ENCODE measurements at places on chromosomes 3 and 15.

- DNase-seq, result no peak
These were observed 13.1 kb upstream of the SETD5 start for GRCh38 chr3:9384141-9384828.

DNA sequence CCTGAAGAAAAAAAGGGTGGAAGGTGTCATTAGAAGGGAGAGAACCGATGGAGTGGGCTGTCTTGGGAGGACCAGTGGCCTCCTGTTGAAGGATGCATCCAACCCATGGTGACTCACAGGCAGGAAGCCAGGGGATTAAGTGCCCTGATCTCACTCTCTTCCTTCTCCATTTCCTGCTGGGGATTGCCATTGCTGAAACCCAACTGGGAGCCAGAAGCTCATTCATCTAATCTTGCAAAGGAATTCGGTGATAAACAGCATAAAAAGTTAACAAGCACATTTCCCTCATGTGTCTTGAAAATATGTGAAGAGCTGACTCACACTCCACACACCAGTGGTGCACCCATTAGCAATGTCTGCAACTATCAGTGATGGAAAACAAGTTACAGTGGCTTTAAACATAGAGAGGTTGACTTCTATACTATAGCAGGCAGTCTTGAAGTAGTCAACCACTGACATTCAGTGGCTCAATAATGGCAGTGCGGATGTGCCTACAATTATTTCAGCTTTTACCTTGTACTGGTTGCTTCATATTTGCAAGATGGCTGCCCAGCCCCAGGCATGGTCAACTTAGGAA, 12.8 kb upstream of the CSRNP1 start:
- peak; percentile 98 for DNase-seq

DNA sequence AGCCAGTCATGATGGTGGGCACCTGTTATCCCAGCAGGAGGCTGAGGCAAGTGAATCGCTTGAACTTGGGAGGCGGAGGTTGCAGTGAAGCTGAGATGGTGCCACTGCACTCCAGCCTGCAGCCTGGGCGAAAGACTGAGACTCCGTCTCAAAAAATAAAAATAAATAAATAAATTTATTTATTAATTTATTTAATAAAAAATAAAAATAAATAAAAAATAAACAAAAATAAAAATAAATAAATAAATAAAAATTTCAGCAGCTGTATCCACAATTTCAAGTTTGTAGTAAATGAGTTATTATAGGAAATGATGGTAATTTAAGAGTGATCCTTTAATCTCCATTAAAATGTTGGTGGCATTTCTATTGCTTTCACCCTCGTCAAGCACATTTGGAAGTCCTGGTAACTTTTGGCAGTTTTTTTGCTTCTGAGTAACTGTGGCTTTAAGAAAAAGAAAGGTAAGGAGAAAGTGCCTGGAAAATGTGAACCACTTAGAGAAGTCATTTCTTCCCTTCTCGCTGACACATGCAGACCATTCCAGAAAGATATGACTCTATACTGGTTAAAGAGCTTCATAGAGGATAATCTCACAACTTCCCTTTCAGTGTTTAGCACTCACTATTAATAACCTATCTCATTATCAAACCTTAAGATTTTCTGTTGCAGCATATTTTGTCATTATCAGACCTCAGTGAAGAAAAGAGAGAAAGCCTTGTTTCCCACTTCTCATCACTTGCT, 296.6 kb downstream of the TIGIT start:
- no peak for DNase-seq

- no peak for DNase-seq
These were observed 18.3 kb downstream of the PLCD1 start for GRCh38 chr3:38011111-38011510.

GRCh38 chr3:28745916-28746617, 397.4 kb upstream of the AZI2 start:
- no peak for DNase-seq

GRCh38 chr3:172283841-172284357, 164.4 kb downstream of the GHSR start:
- no peak for DNase-seq

DNA sequence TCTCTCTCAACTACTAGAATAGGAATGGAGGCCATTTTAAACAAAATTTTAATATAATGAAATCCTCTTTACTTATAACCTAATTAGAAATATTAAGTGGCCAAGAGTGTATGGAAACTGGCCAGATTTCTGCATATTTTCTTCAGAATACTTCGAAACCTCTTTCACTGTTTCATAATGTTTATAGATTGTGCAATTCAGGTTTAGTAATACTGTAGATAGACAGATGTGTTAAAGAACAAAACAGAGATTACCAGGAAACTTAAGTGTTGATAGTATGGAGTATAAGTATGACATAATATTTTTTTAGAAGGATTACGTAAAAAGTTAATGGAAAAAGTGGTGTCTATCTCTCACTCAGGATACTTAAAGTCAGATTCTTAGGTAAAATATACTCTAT, 4.7 kb downstream of the ABHD5 start:
- DNase-seq, result peak; percentile 87

DNA sequence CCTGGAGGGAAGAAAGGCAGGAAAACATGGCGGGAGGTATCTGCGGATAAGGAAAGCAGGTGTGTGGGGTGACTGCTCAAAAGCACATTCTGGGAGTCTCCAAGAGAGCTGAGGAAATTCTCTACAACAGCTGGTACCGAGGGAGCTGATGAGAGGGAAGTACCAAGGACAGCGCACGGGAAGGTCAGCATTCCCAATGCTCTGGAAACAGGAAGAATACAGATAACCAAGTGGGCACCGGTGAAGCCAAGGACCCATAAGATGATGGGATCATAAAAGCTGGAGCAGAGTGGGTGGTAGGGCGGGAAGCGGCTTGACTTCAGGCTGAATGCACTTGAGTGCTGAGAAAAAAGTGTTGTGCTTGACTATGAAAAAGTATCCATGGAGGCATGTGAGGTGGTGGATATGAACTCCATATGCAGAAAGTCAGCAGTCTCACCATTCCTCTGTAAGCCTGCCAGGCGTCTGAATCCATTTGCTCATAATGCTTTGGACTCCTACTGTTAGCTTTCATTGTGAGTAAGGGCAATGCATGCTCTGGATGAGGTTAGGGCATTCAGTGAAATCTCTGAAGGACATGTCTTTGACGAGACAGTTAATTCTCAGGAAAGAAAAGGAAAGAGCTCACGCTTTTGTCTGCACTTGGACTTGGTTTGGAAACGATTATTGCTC, 215.5 kb downstream of the NR1D2 start:
- peak; percentile 36 for DNase-seq

GRCh38 chr3:53120336-53120735, 9.9 kb downstream of the RFT1 start:
- no peak for DNase-seq

DNA sequence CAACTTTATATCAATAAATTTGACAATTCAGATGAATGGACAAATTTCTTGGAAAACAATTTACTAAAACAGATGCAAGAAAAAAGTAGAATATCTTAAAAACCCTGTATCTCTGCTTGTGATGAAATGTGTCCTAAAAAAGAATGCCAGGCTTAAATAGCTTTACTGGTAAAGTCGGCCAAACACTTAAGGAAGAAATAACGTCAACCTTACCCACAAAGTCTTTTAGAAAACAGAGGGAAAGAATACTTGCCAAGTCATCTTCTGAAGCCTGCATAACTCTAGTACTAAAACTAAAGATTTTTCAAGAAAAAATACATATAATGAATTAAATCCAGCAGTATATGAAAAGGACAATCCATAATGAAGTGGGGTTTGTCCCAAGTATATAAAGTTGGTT, 111.1 kb downstream of the RASA2 start:
- no peak for DNase-seq

GRCh38 chr3:66256806-66257205, 36.0 kb downstream of the SLC25A26 start:
- peak; percentile 53 for DNase-seq

DNA sequence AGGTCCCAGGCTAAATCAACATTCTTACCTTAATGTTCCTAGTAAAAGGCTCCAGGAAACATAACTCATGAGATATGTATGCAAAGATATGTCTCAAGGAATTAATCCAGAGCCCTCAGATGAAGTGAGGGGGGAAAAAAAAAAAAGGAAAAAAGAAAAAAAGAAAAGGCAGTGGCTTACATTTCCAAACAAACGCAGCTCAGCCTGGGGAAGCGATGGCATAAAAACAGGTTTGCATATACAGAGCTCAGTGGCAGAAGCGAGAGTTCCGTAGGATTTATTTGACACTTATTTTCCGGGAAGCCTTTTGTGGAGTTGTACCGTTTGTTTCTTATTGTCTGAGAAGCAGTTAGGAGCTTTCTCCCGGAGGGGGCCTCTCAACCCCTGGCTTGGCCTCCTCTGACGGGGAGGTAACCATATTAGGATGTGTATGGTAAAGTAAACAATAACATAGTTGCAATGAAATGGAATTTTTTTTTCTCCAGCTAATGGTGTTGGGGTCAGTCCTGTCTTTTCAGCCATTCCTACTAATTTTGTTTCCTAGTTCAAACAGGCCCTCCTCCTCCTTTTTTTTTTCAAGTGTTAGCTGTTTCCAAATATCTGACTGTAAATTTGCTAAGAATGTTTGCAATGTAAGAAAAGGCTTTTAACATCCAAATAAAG, 338.6 kb downstream of the FOXP1 start:
- peak; percentile 71 for DNase-seq

GRCh38 chr3:25723802-25724201, 59.1 kb upstream of the TOP2B start:
- DNase-seq, result no peak

GRCh38 chr15:77599899-77600298, 32.8 kb downstream of the LINGO1 start:
- DNase-seq, result peak; percentile 64

DNA sequence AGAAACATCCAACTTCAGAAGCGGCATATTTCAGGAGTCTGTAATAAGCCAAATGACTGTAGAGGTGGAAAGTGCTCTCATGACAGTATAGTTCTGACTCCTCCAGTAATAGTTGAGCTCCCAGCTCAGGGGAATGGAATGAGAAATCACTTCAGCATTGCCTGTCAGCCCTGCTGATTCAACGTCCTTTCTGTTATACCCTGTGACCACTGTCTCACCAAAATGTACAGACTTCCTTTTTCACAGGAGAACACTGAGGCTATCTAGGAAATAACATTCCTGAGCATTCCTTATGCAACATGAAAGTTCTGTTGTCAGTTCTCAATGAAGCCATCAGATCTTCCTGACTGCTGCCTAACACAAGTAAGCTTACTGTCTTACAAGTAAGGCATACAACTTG, 284.5 kb upstream of the MME start:
- peak; percentile 97 for DNase-seq

DNA sequence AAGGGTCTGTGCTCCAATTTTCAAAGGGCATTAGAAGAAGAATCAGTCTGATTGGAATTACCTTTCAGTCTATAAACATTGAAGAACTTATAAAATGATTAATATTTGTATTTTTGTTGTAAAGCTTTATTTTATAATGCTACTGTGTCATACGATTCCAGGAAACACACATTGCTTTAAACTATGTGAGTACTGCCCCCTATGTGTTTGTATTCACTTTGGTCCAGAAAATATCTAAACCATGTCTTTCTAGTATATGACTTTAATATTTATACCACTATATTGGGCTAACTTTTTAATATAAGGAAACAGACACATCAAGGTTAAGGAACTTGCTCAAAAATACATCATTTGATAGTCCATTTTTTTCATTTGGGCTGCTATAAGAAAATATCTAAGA, 3.2 kb upstream of the RIOX2 start:
- DNase-seq, result peak; percentile 28

DNA sequence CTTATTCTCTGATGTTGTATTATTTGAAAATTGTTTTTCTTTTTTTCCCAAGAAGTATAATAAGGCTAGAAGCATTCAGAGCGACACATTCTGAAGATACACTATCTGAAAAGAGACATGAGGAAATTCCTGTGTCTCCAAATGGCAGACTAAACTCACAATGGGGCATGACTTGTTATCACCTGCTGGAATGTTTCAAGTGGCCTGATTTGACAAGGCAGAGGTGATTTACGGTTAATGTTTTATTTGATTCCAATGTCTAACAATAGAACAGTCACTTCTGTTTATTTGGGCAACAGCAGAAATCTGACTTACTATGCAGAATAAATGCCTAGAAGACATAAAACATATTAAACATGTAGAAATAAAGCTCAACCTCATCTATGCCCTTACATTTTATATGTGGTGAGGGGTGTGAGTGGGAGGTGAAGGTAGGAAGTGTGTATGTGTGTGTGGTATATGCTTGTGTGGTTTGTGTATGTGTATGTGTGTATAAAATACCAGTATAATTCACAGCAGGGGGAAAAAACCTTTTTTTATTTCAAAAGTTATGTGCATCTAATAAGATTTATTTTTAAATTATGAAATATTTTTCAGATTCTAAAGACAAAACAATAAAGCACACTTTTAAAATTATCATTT, 1051.7 kb downstream of the ROBO2 start:
- no peak for DNase-seq

- no peak for DNase-seq
These were observed 1.3 kb downstream of the SEMA7A start for GRCh38 chr15:74432271-74432967.

DNA sequence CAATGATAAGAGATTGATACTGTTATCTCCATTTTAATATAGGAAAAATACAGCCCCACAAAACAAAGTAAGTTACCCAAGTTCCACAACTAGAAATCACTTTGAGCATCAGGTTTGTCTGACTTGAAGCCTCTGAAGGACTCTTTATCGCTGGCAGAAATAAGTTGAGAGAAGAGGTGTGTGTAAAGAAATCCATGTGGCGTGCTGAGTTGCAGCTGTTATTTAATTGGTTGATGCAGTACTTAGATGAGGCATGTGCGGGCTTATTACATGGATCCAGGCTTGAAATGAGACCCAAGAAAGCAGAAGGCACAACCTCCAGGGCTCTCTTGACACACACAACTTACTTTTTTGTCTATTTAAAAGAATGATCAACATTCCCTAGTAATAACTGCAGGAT, 221.3 kb downstream of the PDZRN3 start:
- no peak for DNase-seq

- no peak for DNase-seq
These were observed 222.2 kb upstream of the BHLHE40 start for GRCh38 chr3:4756855-4757574.

DNA sequence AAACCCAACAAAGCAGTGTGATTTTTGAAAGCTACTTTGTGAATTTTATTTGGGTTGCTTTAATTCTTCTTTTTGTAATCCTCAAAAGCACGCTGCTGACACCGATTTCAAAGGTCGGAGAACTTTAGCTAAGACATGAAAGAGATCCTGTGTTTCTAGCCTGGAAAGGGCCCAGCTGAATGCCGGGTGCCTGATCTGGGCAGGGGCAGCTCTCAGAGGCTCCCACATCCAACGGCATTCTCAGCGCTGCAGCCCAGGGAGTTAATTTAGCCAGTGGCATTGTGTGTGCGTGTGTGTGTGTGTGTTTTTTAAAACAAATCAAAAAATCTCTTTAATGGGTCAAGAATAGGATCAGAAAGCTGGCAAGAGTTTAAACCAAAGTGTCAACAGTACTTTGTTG, 6.6 kb downstream of the RBP1 start:
- no peak for DNase-seq

GRCh38 chr3:45499529-45499928, 95.0 kb upstream of the LIMD1 start:
- DNase-seq, result peak; percentile 49

GRCh38 chr3:9059489-9060400, 96.5 kb upstream of the RAD18 start:
- DNase-seq, result no peak
